ENCODE measurements at places on chromosomes 6 and 20.

DNA sequence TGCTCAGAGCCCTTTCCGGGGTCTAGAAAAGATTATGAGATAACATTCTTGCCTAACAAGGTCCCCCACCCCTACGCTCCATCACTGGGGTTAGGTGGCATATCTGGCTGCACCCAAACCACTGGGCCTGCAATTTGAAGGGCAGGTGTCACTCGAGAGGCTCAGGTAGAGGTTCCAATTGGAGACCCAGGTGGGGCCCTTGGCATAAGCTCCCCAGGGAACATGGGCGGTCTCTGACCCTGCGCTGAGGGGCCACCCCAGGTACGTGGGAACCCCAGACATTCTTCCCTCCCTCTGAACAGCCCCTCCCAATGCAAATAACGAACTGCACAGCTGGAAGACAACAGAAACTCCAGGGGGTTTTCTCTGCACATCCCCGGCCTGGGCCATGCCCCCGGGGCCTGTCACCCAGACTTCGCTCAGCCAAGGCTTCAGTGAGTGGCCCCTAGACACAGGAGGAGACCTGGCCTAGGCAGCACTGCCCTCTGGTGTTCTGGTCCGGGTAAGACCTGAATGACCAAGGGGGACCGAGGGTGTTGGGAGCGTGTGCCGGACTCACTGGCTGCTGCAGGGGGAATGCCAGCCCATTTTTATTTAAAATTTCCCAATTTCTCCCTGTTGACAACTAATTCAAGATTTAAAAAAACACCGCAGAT is 47.5 kb downstream of the DSTN start:
- DNase-seq = no peak

DNA sequence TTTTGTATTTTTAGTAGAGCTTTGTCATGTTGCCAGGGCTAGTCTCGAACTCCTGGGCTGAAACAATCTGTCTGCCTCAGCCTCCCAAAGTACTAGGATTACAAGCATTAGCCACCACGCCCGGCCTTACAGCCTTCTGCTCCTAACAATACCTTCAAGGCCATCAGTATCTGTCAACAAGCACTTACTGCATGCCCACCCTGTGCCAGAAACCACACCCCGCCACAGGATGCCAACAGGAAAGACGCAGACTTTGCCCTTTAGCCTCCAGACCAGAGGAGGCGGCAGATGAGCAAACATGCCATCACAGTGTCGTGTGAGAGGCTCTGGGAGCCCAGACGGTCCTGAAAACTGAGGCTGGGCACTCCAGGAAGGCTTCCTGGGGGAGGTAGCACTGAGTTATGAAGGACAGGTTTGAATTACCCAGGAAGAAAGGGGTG is 34.7 kb upstream of the TGM3 start:
- DNase-seq = no peak

DNA sequence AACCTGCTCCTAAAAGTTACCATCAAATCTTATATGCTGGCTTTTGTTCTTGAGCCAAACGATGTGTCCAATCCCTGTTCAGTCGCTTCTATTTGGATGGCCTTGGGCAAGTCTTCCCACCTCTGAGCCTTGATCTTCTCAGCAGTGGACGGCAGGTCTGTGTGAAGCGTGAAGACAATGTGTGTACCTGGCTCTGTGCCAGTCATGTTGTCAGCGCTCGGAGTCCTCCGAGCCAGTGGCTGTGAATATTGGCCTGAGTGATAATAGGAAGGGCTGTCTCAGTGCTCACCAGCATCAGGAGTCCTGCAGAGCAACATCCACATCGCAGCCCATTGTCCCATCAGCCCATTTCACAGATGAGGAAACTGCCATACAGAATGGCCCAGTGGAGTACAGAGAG is 219.0 kb downstream of the CDC5L start:
- DNase-seq = no peak

DNA sequence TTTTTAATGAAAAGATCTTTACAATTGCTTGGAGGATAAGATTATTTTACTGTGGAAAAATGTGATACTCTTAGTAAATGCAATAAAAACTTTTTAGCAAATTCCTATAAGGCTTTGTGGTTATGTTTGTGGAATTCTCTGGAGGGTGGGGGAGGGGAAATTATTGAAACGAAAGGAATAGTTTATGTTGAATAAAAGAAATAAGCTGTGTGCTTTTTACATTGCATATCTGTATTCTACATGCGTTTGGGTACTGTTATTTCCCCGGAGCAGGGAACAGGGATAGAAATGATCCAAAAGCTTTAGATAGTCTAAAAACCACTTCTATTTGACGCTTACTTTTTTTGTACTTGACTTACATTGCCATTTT is 143.8 kb downstream of the SLC16A10 start:
- no peak for DNase-seq

DNA sequence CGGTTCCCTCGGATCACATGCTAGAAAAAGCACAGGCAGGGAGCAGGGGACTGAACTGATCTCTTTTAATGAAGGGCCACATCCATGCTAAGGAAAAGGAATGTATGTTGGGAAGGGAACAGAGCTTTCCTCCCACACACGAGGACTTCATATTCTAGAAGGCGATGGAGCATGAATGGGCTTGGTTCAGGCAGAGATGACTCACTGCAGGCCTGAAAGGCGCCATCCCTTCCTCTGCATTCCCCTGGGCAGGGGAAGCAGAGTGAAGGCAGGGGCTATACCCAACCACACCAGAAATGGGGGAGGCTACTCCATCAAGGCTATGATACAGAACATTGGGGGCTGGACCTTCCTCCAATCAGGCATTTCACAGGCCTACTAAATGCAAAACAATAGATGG is 30.6 kb downstream of the ELMO2 start:
- no peak for DNase-seq

DNA sequence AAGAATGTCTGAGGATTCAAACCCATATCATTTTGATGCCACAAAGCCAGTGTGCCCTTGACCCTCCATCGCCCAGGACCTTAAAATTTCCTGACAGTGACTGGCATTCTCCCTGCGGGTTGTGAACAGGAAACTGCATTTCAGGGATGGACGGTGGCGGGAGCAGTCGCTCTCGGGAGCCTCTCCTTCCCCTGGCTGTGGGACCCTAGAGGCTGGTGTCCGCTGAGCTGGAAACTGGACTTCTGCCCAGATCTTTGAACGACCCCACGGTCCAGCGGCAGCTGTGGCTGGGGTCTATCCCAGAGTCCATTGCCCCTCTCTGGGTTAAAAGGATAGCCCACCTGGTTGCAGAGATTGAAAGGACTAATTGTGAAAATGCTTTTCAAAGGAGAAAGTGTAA is 1.4 kb upstream of the SEC63 start:
- no peak for DNase-seq

Data from DMS 273 treated with DMSO at 0.1 percent for 48 hours (cell line).